ENCODE measurements at places on chromosomes 4 and X.

DNA sequence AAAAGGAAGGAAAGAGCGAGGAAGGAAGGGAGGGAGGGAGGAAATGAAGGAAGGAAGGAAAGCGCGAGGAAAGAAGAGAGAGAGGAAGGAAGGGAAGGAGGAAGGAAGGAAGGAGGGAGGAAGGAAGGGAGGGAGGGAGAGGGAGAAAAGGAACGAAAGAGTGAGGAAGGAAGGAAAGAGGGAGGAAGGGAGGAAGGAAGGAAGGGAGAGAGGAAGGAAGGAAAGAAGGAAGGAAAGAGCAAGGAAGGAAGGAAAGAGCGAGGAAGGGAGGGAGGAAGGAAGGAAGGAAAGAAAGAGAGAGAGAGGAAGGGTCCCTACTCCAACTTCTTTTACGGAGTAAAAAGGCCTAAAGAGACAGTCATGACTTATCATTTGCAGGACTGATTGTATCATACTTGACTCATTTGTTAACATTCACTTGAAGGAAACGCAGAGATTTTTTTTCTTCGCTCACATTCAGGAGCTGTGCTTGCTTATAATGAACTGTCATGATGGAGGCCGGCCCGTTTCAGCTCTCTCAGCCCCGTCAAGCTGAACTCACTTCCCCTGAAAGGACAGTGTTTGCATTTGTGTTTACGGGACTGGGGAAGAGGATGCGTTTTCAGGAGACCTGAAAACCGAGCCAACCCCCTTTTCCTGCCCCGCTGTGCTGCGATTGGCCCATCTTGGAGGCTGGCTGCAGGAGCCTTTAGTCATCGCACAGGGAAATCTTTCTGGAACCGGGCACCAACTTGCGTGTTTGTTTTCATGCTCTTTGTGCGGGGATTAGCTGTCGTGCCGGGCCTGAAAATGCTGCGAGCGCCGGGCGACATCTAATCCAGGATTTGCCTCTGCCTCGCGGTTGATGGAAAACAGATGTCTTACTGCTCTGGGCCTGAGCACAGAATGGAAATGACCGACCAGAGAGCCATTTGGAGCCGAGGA lies 17.8 kb downstream of the TRIM2 start:
- peak; percentile 90 for DNase-seq

- peak; percentile 92 for DNase-seq
Measured at GRCh38 chr4:73978886-73979285, 2.9 kb downstream of the PF4 start.

GRCh38 chr4:183729430-183730328 lies 70.6 kb downstream of the TRAPPC11 start:
- DNase-seq: peak; percentile 22

DNA sequence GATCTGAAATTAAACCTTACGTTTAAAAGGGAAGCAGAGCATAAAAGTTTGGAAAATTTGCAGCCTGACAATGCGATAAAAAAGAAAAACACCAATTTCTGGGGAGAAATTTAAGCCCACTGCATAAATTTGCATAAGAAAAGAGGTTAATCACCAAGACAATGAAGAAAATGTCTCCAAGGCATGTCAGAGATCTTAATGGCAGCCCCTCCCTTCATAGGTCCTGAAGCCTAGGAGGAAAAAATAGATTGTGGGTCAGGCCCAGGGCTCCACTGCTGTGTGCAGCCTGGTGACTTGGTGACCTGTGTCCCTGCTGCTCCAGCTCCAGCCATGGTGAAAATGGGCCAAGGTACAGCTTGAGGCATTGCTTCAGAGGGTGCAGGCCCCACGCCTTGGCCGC lies 264.0 kb upstream of the CT83 start:
- DNase-seq: no peak
